GM12892 (cell line): ENCODE measurements at places on chromosomes 2 and 18.

DNA sequence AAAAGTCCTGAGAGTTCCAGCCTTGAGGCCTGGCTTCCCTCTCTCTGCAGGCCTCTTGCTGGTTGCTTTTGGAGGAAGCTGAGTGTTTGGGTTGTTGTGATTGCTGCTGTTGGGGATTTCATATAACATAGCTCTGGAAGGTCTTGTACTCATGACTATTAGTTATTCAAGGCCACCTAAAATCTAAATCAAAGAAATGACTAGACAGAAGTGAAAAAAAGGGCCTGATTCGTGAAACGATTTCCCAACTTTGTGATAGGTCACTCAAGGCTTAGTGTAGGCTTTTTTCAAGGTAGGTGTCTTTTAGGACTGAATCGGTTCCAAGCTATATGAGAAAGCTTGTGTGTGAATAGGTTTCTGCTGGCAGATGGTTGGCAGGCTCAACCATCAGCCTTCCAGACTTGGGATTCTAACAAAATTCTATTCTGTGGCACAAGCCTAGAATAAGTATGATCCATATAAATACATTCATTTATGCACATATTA, 164.4 kb downstream of the FMNL2 start:
- DNase-seq = no peak

- no peak for DNase-seq
These were observed 33.1 kb downstream of the FAM171B start for GRCh38 chr2:186726938-186727337.

DNA sequence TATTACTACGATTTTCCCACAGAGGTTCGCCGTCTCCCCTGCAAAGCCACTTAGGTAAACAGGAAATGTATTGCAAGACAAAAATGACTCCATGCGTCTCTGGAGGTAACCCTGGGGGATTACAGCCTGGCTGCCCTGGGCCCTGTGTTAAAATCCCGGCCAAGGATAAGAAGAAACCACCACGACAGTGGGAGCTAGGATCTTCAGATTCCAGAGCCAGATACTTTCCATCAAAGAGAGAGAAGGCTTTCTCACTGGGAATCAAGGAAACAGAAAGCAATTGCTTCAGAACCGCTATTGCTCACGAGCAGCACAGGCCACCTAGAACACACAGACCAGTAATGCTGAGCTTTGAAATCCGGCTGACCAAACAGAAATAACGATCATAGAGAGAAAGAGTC, 97.9 kb upstream of the ZNF516 start:
- no peak for DNase-seq

DNA sequence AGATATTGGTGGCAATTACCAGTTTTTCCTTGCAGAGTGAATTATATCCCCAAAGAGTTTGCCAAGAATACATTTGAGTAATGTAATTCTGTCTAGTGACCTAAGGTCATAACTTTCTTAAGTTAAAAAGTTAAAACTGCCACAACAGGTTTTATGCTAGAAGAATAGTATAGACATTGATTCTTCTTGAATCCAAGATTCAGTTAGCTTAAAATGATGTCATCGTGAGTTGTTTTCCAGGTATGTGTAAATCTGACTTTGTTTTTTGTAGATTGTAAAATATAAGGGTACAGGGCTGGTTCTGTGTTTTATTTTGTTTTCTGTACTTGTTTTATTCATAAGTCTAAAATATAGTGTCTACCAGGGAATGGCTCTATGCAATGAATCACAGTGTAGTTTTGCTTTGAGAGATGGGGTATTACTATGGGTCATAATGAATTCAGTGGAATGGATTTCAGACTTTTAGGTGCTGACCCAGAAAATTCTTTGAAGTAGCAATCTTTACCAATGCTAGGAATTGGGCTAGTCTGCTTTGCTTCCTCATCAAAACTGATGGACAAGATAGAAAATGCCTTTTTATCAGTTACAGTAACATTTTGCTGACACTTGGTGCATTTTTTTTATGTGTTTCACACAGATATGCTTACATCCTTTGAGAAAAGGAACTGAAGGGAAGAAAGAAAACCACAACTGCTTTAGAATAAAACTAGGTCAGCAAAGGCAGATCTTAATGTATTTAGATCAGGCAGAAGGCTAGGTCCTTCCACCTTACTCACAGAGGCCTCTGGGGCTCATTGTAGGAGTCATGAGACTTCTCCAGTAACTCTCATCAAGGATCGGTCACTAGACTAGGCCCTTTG, 20.8 kb upstream of the MGAT5 start:
- DNase-seq = no peak

- no peak for DNase-seq
These were observed 244.1 kb upstream of the NRP2 start for GRCh38 chr2:205438241-205438640.

DNA sequence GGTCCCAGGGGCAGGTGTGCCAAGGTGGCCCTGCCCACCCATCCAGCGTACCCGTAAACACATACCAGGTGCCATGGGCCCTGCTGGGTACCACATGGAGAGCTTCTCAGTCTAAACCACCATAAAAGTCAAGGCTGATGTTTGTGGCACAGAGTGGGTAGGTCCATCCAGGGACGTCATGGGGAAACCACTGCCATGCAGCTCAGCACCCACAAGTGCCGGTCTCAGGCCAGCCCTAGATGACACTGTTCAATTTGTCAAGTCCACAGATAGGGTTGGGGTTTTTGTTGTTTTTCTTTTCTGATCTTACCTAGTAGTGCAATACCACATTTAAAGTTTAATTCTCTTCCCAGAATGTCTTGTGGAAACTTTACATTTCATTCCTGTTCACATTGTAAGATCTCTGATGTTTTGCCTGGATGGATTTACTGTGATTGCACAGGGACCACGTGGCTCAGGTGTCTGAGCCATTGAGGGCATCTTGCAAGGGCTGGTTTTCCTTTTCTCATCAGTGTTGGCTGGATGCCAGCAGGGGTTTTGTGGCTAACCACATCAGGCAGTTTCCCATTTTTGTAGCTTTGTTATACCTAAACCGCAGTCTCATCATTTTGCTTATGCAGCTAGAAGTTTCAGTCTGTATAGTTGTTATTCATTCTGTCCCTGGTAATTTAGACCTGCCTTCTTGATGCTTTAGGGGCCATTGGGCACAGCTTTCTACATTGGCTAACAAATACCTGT, 64.7 kb downstream of the STK25 start:
- DNase-seq = no peak

GRCh38 chr18:25019931-25020330, 332.0 kb downstream of the ZNF521 start:
- DNase-seq = no peak
